NCI-H1092 (cell line): ENCODE measurements at places on chromosomes 12 and 14.

GRCh38 chr12:29945904-29946303 is 162.2 kb upstream of the TMTC1 start:
- no peak for DNase-seq

GRCh38 chr14:43105305-43105704 is 1401.8 kb downstream of the FSCB start:
- DNase-seq, result no peak

GRCh38 chr12:113797535-113797868 is 168.6 kb downstream of the RBM19 start:
- no peak for DNase-seq

DNA sequence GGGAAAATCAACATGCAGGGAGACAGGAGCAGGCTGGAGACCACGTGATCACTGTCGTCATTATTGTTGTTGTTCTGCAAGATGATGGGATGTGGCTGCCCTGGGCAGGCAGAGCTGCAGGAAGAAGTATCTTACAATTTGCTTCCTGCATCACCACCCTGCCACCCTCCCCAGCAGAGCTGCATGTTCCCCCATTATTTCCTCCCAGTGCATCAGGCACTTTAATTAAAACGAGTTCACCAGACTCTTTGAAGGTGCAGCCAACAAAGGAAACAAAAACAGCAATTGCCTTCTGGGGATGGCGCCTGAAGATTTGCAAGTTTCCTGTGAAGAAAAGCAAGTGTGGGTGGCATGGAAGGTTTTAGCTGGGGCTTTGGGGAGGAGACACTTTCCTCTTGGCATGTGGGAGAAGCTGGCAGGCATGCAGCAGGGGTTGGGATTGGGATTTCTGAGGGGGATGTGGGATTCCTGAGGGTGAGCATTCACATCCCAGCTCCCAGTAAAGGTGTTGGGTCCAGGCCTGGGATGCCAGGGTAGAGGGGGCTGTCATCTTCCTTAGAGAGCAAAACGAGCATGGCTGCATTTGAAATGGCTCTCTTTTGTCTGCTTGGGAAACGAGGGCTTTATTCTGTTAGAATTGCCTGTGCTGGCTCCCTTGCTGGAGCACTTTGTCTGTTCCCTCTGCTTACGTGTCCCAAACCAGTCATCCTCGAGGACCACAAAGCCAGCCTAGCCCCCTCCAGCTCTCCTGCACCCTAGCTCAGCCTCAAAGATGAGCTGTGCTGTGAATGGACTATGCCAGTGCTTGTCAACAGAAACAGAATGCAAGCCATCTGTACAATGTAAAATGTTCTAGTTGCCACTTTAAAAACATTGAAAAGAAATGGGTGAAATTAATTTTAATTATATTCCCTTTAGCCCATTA is 11.5 kb upstream of the C14orf132 start:
- no peak for DNase-seq

DNA sequence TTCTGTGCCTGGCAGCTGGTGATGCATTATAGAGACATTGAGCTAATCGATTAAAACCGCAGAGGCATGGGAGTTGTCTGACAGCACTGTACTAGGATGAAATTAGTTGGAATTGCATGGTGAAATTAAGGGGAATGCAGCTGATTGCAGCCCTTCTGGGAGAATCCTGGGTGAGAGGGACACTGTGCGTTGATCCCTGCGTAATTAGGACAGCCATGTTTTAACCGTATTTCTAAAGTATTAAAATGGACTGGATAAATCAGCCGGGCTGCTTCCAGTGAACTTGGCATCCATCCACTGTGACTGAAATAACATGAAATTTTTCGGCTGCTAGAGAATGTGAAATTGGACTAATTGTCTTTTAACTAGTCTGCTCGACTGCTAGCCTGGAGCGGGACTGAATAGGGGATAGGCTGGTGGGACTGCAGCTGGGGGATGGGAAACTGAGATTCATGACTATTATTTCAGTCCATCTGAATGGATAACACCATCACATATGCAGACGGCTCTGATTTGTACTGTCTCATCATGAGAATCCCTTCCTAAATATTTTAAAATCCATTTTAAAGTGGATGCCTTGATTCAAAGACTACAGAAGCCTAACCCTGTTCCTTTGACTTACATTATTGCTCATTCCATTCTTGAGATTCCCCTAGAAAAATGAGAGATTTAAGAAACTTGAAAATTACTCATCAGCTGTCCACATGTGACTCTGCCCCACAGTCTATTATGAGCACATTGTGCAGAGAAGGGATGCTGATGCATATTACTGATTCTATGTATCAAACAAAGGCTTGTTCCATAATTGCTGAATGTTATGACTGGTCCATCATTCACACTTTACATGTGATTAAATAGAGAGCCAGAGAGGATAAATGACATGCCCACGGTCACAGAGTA is 343.9 kb downstream of the NPAS3 start:
- DNase-seq, result no peak

DNA sequence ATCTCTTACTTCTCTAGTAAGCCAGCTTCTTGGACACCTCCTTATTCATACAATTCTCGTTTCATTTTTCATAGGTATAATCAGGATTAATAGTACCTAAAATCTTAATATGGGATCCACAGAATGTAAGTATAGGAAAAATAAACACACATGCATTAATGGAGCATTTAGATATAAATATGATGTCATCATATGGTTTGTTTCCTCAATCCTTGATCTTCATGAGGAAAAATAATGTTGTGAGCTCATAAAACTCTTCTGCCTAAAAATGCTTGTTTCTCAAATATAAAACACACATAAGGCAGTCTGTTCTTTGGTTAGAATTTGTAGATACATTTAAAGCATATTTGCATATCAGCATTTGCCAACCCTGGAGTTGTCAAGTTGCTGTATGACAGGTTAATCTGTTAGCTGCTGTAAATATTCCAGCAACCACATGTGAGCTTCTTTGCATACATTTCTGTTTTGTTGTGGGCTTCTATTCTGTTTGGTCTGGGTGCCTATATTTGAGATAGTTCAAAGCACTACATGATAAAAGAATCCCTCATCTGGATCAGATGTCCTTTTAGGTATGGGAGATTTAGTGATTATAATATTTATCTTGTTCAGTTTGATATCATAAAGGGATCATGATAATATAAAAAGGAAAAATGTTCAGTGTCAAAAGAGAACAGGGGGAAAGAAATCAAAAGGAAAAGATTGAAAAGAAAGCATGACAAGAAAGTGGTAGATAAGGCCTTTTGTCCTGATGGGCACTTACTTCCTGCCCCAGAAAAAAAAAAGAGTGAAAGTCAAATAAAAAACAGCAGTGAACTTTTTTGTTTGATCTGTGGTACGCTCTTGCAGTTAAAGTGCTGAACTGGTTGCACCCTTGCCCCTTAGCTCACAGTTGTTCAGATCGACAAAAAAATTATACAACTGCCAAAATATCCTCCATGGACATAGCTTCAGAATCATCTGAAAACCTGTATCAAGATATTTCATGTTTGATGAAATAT is 68.6 kb downstream of the ACSS3 start:
- DNase-seq, result no peak

DNA sequence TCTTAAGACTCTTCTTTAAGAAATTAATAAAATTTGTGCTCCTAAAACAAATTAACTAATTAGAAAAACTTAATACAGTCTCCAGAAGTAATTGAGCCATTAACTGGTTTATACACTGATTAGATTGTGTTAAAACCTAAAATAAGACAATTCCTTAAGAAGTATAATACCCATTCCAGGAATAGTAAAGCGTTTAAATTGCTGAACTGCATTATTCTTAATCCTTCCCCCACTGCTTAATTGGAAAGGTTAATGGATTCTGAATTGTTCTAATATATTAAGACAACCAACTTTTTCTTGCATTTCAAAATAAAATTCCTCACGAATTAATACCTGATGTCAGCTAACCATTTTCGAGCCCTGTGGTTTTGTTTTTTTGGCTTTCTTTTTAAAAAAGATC is 128.4 kb downstream of the KICS2 start:
- no peak for DNase-seq

DNA sequence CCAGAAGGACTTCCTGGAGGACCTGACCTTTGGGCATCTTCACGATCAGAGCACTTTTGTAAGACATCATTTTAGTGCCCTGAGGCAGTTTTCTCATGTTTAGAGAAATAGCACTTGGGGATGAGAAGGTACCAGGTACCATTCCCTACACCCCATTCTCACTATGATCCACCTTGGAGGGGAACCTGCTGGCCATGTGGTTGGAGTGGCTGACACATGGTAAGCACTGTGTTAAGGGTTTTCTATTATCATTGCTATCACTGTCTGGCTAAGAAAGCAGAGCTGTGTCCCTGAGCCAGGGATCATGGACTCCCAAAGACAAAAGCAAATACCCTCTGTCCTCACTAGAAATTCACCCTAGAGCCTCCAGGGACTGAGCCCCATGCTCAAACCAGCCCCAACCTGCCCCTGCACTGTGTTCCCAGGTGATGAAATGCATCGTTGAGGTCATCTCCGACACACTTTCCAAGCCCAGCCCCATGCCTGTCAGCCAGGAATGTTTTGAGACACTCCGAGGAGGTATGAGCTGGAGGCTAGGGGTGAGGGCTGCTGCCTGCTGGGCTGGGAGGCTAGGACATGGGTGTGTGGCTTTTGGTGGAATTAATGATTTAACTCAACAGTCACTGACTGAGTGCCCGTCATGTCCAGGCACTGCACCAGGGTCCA is 3.4 kb downstream of the CHGA start:
- no peak for DNase-seq

DNA sequence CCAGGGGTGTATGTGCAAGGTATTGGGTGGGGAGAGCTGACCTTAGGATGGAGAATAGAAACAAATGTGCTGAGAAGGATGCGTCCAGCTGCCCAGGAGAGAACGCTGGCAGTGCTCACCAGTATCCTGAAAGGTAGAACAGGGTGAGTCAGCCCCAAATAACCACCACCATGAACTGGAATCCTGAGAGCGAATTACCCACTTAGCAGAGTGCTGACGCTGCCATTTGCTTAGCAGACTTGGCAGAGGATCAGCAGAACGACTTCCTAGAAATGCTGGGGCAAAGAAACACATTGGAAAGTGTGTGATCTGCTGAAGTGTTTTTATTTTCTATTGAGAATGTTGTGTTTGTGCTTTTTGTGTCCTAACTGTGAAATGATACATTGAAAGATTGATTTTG is 213.6 kb downstream of the ADGRD1 start:
- peak; percentile 6 for DNase-seq

DNA sequence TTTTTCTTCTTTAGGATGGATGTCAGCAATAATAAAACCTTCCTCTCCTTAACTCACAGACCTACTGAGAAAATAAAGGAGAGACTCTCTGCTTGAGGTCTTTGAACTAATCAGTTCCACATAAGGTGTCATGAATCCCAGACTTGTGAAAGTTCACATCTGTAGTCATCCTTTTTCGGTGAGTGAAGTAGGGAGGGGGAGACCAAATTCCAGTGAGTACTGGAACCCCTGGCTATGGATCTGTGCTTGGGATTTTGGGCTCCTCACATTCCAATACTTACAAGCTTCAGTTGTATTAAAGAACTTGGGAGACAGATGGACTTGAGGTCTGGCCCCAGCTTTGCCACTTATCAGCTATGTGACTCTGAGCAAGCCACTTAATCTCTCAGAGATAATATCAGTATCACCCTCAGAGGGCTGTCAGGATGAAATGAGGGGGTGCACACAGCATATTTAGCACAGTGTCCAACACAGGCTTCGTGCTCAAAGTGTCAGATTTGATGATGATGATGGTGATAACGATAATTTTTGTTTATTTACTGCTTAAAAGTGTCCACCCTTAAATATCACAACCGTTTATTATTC is 34.8 kb upstream of the APPL2 start:
- DNase-seq, result no peak

GRCh38 chr12:69343357-69343756 is 4.8 kb upstream of the LYZ start:
- no peak for DNase-seq

GRCh38 chr12:65362234-65363031 is 84.0 kb downstream of the MSRB3 start:
- no peak for DNase-seq

DNA sequence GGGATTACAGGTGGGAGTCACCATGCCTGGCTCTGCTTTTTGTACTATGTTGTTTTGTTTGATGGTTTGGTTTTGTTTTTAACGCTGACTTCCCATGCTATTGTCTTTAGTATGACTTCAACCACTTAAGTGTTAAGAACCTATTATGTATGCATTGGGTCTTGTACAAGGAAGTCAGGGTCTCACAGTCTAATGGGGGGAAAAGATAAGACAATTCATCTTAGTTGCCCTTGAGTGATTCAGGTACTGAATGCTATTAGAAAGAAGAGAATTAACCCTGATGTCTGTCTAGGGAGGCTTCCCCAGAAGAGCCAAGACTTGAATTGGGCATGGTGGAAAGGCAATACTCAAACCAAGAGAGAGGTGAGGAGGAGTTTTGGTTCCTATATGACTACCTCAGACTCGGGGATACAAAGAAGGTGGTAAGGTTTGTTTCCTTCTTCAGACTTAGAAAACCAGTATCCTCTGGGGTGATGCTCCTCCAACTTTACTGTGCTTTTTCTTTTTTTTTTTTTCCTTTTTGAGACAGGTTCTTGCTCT is 64.6 kb downstream of the SUSD6 start:
- DNase-seq, result no peak

DNA sequence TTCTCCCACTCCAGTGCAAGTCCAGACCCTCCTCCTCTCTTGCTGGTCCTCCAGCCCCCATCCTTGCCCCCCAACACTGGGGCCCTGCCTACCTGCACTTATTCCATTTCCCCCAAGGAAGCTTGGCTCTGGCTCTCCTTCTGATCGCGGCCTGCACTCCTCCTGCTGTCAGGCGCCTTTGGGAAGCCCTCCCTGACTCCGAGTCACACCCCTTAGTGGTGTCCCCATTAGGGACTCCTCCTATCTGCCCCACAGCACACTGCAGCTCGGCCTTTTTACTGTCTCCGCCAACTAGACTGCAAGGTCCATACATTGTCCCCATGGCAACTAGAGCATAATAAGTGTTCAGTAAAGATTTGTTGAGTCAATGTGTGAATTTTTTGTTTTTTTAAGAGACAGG is 32.9 kb downstream of the FIGNL2 start:
- DNase-seq, result no peak

- no peak for DNase-seq
These were observed 51.2 kb downstream of the NDUFA12 start for GRCh38 chr12:94952325-94952724.
